ENCODE measurements at places on chromosomes 2 and 18. TPM values are rescaled to one million over a fixed set of nuclear protein-coding genes. Genes with fewer than 3 reads are reported as not detected.

The GTF2A1L gene
- total RNA-seq: under 0.01 TPM

The MYL12A gene
- 1,280 TPM for total RNA-seq

The SLC35G4 gene
- not detected for total RNA-seq

The HOXD1 gene
- 6.7 TPM for total RNA-seq

The CRYBA2 gene
- not detected for total RNA-seq

The SH3BP4 gene
- 20.2 TPM for total RNA-seq

The KLF11 gene
- 7.3 TPM for total RNA-seq

DNA sequence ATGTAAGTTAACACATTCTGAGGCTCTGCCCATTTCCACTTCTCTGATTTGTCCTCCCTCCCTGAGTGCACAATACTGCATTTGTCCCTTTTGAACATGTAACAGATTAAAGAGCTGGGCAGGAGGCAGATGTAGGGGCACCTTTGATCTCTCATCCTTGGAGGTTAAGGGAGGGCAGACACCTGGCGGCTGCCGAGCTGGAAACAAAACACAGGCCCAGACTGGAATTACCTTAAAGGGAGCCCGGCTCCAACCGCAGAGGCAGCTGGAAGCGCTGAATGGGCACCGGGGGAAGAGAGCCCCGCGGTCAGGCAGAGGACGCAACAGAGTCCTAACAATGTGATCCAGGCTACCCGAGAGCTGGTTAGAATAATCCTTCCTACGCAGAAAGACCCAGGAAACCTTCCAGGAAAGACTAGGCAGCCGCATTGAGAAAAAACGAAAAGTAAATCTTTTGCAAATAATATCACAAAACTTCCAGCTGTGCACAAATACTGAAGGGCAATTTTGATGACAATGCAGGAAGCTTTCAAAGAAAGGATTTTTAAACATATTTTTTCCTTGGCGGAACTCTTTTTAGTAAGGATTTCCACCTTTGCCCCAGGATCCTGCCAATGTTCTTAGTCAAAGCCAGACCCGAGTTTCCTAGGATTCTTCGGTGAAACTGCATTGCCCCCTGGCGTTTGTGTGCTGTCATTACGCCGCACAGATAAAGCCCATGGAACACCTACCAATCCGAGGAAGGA, 216.0 kb downstream of the TGIF1 start:
- peak; percentile 94 for DNase-seq

- no peak for DNase-seq
Measured at GRCh38 chr2:110650346-110650745, 27.5 kb downstream of the BUB1 start.

- DNase-seq: peak; percentile 8
Measured at GRCh38 chr2:84897773-84898172, 7.7 kb upstream of the TMSB10 start.

DNA sequence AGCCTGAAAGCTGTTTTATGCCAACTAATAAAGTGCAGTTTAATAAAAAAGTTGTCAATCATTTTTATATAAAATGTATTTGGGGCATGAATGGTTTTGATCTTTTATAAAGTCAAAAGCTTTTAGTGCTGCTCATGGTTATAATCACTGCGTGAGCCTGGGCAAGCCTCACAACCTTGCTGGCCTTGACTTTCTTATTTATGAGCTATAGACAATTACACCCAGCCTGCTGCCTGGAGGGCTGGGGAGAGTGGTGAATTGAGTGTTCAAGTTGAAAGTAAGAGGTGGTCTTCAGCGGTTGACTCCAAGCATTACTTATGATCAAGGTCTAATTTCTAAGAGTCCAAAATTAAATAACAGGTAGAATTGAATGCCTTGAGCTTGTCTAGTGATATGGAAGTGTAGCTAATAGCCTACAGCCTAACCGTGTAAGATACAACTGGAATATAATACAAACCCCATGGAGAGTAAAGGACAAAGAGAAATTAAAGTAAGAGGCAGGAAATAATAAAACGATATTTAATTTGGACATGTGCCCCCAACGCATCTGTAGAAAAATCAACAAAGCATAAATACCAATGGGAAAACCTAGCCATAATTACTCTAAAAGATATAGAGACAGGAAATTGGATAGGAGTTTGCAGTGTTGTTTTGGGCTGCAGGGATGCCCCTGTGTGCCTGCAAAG, 106.0 kb upstream of the CYP1B1 start:
- DNase-seq: no peak

DNA sequence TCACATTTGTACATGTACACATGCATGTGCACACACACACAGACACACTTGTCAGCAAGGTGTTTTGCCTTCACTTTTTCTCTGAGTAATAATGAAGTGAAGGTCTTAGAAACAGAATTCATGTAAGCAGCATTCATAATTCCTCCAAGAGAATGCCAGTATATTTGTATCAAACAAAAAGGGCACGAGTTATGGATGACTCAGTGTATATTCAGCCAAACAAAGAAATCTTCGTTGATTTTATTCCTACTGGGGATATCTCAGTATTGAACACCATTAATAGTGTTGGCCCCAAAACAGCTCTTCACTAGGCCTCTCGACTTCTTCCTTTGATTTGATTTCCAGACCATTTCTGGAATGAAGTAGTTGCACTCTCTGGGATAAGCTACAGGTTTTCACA, 125.3 kb downstream of the PIK3C3 start:
- peak; percentile 8 for DNase-seq

DNA sequence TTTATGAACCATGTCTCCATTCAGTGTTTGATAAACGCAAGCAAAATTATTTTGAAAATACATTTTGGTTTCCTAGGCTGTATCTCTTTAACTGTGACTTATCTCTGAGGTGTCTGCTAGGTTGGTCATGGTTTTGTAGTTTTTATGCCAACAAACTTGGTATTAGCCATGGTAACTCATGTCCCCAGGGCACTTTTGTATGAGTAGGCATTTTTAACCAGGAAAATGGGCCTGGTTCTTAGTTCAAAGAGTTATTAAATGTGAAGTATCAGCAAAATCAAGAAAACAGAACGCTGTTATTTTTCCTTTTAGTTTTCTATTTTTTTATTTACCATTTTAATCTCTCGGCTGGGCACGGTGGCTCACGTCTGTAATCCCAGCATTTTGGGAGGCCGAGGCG, 179.3 kb upstream of the LHCGR start:
- no peak for DNase-seq

GRCh38 chr2:153354377-153354776, 124.2 kb downstream of the RPRM start:
- DNase-seq: no peak

- peak; percentile 76 for DNase-seq
Measured at GRCh38 chr2:226427538-226428307, 371.9 kb downstream of the IRS1 start.

DNA sequence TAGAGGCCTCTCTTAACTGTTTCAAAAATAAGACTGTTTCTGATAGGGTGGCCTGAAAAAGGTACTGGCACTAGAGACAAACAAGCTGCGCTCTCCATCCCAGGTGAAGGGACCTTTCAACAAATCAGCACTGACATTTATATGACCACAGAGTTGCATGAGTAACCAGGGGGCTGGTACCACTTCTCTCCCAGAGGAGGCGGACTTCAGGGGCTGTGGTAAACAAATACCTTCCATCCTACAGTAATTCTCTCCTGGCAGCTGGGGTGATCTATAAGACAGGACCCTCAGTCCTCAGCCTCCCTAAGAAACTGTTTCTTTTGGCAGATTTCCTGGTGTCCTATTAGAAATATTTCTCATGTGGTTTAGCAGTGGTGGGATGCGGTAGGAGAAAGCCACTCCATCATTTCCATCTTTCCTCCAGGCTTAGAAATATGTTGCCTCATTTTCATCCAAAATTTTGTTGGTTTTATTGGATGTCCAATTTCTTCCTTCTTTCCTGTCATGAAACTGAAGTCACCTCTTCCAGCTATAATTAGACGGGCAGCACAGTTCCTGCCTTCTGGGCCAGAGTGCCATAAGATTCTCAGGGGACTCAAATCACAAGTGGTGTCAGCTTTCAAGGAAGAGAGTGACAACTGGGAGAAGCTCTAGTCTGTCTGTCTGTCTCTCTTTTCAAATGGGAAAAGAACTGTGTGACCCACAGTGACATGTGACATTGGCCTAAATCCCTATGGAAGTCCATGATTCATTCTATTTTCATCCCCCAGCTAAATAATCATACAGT, 96.4 kb downstream of the CYRIA start:
- no peak for DNase-seq

DNA sequence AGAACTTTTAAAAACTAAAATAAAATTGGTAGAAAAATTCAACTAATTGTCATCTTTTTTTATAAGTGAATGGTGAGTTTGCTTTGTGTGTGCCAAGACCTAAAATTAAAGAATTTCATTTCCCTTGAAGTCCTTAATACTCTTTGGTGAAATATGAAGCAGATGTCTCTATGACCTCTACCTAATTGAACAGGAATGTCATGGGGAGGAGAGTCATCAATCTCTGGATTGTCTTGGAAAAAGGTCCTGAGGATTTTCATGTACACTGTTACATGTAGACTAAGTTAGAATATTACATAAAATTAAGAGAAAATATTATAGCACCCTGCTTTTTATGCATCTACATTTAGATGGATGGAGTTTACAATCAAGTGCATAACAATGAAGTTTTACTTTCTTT, 177.9 kb upstream of the LRP1B start:
- DNase-seq: no peak

DNA sequence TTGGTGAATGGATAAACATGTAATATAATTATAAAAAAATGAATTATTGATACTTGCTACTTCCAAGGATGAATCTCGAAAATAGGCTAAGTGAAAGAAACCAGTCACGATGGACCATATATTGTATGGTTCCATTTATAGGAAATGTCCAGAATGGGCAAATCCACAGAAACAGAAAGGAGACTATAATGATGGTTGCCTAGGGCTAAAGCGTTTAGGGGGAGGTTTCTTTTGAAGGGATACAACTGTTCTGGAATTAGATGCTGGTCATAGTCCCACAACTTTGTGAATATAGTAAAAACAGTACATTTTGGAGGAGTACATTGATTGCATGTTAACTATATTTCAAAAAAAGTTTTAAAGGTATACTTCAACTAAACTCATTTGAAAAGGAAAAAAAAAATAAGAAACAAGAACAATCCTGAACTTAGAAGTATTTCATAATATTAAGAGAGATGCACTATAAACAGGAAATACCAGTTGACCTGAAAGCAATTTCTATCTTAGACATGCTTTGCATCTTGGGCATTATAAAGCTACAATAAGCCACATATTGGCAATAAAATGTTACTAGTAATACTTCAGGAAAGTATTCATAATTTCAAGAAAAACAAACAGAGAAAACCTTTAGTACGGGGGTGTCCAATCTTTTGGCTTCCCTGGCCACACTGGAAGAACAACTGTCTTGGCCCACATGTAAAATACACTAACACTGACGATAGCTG, 130.0 kb downstream of the C2orf74 start:
- DNase-seq: peak; percentile 2

GRCh38 chr2:188196343-188197008, 95.2 kb upstream of the GULP1 start:
- no peak for DNase-seq

GRCh38 chr18:69002233-69002632, 204.4 kb downstream of the CCDC102B start:
- DNase-seq: no peak

- no peak for DNase-seq
Measured at GRCh38 chr2:1673160-1673944, 71.0 kb downstream of the PXDN start.

DNA sequence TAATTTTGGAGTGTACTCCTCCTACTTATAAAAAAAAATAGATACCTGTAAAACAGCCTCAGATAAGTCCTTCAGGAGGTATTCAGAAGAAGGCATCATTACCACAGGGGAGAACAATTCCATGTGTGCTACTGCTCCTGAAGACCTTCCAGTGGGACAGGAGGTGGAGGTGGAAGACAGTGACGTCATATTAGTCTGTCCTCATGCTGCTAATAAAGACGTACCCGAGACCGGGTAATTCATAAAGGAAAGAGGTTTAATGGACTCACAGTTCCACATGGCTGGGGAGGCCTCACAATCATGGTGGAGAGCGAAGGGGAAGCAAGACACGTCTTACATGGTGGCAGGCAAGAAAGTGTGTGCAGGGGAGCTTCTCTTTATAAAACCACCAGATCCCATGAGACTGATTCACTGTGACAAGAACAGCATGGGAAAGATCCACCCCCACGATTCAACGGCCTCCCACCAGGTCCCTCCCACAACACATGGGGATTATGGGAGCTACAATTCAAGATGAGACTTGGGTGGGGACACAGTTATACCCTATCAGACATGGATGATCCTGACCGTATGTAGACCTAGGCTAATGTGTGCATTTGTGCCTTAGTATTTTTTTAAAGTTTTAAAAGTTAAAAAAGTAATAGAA, 98.4 kb downstream of the NDUFA10 start:
- no peak for DNase-seq

GRCh38 chr2:157428500-157429175, 15.3 kb downstream of the CYTIP start:
- no peak for DNase-seq

- no peak for DNase-seq
Measured at GRCh38 chr18:24766376-24766775, 305.9 kb downstream of the HRH4 start.

- peak; percentile 46 for DNase-seq
Measured at GRCh38 chr2:227881866-227882517, 10.6 kb downstream of the DAW1 start.

DNA sequence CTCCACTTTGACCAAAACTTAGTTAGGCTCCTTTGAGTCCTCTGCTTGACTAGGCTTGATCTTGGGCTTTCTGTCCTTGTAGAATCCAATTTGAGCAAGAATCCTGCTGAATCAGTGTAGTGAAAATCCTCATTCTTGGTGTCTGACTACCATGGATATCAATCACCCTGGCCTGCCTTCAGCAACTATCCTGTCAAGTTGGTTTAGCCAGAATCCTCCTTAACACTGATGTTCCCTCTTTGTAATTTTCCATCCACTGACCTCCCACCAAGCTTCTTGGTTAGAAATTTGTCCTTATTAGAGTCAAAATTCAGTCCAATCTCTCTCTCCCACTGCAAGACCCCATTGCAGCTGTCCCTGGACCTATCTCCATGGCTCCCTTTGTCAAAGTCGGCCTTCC, 494 bp upstream of the RBM45 start:
- DNase-seq: no peak

GRCh38 chr2:126836761-126837679, 61.7 kb upstream of the TEX51 start:
- DNase-seq: no peak

DNA sequence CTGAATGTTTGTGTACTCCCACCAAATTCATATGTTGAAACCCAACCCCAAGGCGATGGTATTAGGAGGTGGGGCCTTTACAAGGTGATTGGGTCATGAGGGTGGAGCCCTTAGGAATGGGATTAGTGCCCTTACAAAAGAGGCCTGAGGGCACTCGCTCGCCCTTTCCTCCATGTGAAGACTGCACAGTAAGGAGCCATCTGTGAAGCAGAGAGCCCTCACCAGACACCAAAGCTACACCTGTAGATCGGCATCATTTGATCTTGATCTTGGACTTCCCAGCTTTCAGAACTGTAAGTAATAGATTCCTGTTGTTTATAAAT, 62.9 kb upstream of the FZD7 start:
- DNase-seq: no peak

GRCh38 chr2:149040451-149040850, 2.0 kb downstream of the LYPD6B start:
- DNase-seq: peak; percentile 36
